Eye (tissue), 1 donor: ENCODE measurements at places on chromosomes 2 and 18.

- DNase-seq, result peak; percentile 18
Observed at GRCh38 chr2:21727101-21727500, 603.3 kb downstream of the TDRD15 start.

DNA sequence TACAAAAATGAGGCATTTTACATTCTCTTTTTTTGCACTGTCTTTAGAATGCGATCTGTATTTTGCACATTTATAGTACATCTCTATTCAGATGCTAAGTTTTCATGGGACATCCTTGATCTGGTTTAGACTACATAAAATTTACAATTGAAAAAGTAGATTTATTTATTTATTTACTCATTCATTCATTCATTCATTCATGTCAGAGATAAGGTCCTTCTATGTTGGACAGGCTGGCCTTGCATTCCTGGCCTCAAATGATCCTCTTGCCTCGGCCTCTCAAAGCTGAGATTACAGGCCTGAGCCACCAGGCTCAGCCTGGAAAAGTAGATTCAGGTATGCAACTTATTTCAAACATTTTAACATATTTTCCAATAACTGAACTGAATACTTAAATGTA is 16.0 kb upstream of the DCTN1 start:
- no peak for DNase-seq

DNA sequence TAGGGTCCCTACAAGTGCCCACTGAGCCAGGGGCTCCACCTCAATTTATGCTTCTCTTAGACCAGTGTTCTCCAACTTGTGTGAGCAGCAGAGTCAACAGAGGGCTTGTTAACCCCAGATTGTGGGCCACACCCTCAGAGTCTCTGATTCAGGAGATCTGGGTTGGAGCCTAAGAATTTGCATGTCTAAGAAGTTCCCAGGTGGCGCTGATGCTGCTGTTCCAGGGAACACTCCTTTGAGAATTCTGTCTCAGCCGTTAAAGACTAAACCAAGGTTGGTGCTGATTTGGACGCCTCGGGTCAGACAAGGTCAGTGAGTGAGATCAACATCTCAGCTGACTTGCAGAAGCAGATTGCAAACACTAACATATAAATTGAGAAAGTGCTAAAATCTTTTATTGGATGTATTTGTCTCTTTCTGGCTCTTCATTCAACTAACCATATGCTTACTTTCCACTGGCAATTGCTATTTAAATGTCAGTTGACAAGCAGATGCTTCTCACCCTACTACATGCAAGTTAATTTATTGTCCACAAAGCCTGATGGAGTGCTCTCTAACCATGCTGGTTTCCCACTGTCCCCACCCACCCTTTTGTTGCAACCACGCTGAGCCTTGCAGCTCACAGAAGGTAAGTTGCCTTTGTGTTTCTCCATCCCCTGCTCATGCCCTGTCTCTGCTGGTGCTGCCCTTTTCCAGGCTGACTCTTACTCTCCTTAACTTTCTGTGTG is 31.5 kb downstream of the LYPD1 start:
- no peak for DNase-seq

- DNase-seq, result peak; percentile 34
Observed at GRCh38 chr2:6423944-6424343, 441.8 kb downstream of the CMPK2 start.

GRCh38 chr2:122660786-122661634 is 905.6 kb downstream of the TSN start:
- DNase-seq, result peak; percentile 59
